GDM1 (cell line): ENCODE measurements at places on chromosomes 7 and 10.

DNA sequence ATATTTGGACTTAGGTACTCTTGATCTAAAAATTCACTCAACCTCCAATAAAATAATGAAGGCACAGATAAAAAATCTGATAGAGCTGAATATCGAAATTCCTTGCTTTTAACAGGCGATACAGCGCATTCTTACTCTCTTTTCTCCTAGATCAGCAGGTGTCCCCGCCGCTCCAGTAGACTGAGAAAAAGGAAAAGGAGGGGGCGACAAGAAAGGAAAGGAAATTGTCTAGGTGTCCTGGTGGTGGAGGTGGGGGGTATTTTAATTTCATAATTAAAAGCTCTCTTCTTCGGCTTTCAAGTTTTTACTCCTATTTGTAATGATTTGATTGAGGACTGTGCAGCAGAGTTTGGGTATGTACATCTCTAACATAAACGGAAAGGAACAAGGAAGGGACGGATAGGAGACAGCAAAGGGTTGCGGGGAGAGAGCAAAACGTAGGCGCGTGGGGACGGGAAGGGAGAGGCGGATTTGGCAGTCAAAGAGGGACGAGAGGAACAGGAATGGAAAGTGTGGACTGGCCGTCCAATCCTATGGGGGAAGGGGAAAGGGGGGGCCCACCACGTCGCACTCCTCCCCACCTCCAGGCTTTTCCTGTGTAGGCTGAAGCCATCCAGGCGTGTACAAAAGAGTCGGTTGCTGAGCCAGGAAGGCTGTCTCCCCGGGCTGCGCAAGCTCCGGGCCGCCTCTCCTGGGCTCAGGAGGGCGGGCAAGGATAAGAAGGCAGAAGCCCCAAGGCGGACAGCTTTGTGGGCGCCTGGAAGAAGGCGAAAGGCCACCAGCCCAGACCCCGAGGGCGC is 875 bp upstream of the HECTD2 start:
- peak; percentile 72 for DNase-seq

GRCh38 chr7:87140271-87140748 is 11.9 kb upstream of the DMTF1 start:
- DNase-seq = peak; percentile 52

DNA sequence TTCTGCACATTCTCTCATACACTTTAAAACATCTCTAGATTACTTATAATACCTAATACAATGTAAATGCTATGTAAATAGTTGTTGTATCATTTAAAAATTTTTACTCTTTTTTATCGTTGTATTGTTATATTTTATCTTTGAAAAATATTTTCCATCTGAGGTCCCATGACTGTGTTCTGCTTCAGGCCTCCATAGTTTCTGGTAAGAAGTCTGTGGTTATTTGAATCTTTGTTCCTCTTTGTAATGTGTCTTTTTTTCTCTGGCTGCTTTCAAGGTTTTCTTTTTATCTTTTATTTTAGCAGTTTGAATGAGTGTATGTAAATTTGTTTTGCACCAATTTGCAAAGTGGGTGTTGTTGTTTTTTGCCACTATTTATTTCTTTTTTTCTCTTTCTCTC is 263.1 kb downstream of the RPS24 start:
- DNase-seq = no peak

- no peak for DNase-seq
Measured at GRCh38 chr10:60349426-60349825, 40.2 kb downstream of the ANK3 start.

DNA sequence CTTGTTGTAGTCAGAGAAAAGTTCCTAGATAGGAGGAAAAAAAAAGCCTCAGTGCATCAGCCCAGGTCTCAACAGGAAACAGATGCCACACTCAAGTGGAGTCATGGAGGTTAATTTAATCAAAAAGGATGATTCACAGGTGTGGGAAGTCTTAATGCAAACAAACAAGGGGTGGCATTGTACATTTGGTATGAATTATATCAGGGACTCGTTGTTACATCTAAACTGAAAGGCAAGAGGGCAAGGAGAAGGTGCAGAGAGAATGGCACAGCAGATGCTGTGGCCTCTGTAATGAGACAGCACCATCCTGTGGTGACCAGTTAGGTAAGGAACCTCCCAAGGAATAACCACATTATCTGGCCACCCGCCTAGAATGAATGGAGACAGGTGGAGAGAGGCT is 133.7 kb downstream of the PTPRZ1 start:
- no peak for DNase-seq

GRCh38 chr7:137147338-137147720 is 196.2 kb downstream of the PTN start:
- DNase-seq = no peak

DNA sequence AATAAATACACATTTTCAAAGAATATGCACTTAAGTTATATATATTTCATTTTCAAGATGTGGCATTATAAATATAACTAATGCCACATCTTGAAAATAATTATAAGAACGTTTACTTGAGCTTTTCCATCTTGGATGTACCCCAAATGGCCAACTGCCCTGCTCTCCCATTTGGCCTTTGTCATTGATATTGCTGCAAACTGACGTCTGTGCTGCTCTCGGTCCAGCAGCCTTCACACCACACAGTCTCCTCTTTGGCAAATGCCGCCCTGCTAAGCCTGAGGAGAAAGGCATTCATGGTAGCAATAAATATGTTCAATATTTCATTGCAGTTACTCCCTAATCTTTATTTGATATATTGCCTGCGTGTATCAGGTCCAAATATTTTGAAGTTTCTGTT is 384.6 kb upstream of the ADARB2 start:
- DNase-seq = no peak

DNA sequence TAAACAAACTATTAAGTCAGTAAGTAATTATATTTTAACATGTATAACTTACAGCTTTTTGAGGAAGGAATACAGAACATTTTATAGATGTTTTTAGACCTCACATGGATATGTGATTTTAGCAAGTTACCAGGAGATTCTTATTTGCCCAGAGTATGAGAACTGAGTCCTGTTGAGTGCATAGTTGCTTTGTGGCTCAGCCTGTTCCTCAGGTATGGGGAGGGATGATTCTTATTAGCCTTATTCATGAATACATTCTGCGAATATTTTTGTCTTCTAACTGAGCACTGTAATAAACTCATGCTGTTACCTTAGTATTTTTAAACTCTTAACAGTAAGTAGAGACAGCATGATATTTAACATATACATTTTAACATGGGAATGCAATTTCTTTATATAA is 17.9 kb downstream of the BTAF1 start:
- DNase-seq = no peak

DNA sequence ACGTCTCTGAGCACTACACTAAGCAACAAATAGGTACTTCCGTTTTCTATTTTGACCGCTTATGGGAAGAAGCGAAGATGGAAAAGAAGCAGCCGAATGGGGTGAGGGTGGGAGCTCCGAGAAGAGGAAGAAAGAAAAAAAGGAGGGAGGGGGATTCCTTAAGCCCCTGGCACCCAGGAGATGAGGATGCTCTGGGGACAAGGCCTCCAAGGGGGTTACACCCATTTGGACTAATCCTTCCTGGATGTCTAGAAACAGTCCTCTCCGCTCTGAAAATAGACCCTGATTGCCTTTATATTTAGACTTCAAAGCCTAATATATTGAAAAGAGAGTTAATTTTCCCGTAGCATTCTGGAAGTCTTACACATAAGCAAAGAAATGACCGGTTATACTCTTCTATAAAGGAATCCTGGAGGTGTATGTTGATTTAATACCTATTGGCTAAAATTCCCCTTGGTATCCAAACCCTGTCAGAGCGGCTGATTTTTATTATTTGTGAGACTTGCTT is 676 bp upstream of the HTR7 start:
- DNase-seq = no peak

- DNase-seq = peak; percentile 36
Measured at GRCh38 chr7:102412548-102412947, 16.4 kb downstream of the PRKRIP1 start.

DNA sequence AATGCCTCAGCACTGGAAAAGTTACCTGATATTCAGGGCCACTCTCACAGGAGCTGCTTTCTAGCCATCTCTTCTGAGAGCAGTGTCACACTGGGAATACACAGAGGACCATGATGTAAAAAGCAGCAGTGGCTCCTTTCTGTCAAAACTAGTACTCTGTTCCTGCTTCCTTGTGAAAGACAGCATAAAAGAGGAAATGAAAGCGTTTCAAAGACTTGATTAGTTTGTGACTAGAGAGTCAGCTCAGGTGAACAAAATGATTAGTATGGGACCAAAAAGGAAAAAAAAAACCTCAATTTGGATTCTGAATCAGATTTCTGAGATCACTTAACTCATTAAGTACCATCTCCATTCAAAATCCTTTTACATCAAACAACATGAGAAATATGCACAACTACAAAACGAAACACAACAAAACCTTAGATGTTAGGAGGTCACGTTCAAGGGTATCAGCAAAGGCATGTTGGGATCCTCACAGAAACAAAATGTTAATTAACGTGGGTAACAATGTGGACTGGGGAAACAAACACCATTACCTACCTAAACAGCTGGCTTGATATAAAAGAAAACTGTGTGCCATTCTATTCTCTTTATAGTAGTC is 103.7 kb downstream of the MACC1 start:
- no peak for DNase-seq

GRCh38 chr10:42149027-42149700 is 489.2 kb downstream of the ZNF33B start:
- DNase-seq = no peak

DNA sequence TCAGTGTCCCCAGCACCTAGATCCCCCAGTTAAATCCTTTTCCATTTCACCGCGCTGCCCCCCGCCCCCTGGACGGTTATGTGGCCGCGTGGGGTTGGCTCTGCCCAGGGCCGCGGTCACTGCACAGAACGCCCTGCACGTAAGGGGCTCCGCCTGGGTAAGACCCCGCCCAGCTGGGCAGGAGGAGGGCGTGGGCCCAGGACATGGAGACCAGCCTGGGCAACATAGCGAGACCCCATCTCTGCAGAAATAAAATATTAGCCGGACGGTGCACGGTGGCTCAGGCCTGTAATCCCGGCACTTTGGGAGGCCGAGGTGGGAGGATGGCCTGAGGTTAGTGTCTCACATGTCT is 650 bp upstream of the ZFAND2A start:
- DNase-seq = no peak

GRCh38 chr7:101177644-101178043 is 2.4 kb downstream of the NAT16 start:
- no peak for DNase-seq

- no peak for DNase-seq
Measured at GRCh38 chr10:57921140-57921539, 346.6 kb downstream of the IPMK start.

GRCh38 chr7:157516311-157516710 is 179.5 kb downstream of the DNAJB6 start:
- no peak for DNase-seq

DNA sequence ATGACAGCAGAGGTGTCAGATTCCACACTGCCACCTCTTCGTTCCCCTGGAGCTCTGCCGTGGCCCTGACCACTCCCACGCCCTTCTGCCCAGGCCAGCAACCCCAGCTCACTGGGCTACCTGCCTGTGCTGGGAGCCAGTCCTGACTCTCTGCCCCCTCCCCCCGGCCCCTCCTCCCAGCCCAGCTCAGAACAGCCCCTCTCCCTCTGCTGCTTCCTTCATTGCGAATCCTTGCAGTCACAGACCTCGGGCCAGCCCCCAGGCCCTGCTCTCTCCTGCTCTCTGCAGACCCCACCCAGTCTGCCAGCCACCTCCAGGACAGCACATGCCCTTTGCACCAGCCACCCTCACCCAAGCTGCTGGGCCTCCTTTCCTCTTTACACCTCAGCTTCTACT is 60.4 kb downstream of the TCERG1L start:
- no peak for DNase-seq

GRCh38 chr7:101546308-101546936 is 82.7 kb downstream of the MYL10 start:
- no peak for DNase-seq

DNA sequence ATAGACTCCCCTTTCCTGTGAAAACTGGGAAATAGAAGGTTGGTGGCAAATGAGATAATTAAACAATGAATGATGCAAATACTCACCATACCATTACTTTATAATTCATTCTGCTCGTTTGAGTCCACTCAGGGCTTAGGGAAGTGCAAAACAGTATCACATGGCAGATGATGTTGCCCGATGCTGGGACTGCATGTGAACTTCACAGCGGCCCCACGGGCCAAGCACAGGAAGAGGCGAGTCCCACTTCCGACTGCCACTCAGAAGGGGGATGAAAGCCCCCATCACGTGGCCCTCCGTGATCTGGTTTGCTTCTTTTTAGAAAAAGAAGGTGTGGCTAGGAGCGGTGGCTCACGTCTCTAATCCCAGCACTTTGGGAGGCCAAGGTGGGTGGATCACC is 71.5 kb downstream of the PRPF18 start:
- no peak for DNase-seq

DNA sequence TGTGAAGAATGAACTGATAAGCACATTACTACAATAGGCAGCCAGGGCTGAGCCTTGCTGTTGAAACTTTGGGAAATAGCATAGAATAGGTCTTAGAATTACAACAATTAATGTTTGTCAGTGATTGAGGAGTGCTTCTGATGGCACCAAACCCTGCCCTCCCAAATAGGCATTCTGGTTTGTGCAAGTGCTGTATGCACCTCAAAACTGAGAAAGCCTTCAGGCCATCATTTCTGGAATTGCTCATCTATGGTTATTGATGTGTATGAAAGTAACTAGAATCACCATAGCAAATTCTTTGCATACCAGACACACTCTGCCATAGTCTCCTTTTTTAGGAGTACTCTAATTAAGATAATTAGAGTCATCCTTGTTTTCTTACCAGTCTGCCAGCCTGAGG is 585.0 kb upstream of the MBL2 start:
- DNase-seq = no peak

- DNase-seq = no peak
Measured at GRCh38 chr10:126119599-126119998, 223.2 kb downstream of the FANK1 start.

DNA sequence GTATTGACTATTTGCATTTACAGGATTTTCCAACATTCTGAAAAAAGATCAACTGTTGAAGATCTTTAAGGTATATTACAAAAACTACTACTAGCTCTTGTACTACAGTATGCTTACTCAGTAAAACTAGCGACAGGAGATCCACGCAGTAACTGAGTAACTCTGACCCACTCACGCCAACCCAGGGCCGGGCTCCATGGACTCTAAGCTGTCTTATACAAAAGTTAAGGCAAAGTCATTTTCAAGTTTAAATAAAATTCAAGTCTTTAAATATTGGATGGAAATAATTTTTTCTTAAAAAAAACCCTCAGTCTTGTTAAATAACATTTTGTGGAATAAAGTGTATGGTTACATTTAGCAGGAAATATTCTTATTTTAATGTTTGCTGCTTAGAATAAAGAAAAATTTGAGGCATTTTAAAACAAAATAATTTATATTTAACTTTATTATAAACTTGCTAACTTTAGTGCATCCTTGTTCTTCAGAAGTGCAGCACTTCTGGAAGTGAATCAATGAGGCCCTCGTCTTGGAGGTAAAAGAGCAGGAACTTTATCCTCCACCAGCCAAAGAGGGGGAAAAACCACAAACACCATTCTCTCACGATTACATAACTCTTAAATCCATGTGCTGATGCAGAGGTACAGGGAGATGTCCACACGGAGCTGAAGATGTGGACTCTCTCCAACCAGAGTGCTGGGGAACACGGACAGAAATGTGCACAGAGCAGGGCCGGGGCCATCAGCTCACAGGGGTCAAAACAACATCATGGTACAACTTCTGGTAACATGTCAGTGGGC is 119.9 kb downstream of the LARP4B start:
- no peak for DNase-seq
